ENCODE measurements at places on chromosomes 11 and 22.

- no peak for DNase-seq
Measured at GRCh38 chr11:78510597-78510996, 64.1 kb downstream of the NARS2 start.

DNA sequence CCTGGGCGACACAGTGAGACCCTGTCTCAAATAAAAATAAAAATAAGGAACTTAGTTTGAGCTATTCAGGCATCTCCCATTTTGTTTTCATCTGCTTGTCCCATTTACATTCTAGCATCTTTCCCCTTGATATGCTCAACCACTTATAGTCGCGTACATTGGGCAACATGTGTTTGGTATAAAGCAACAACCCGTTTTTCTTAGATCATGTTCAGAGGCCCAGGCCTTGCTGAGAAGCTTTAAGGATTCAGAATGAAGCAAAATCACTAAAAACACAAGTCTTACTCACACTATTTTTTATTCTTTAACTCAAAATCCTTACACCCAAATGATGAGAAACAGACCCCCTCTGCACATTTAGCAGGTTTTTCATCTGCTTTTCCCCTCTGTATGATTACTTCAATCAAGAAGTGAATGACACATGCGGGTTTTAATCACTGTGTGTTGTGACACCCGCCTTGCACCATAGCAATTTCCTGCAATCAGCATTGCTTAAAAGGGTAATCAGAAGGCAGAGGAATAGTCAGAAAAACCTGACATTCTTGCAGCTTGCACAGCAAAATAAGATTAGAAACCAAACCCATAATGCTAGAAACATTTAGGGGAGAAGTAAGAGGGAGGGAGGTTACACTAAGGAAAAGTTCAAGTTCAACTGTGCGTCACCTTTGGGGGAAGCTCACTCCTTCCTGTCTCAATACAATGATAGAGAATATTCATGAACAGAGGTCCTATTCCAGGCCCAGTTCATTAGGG lies 25.9 kb downstream of the ALG9 start:
- no peak for DNase-seq

DNA sequence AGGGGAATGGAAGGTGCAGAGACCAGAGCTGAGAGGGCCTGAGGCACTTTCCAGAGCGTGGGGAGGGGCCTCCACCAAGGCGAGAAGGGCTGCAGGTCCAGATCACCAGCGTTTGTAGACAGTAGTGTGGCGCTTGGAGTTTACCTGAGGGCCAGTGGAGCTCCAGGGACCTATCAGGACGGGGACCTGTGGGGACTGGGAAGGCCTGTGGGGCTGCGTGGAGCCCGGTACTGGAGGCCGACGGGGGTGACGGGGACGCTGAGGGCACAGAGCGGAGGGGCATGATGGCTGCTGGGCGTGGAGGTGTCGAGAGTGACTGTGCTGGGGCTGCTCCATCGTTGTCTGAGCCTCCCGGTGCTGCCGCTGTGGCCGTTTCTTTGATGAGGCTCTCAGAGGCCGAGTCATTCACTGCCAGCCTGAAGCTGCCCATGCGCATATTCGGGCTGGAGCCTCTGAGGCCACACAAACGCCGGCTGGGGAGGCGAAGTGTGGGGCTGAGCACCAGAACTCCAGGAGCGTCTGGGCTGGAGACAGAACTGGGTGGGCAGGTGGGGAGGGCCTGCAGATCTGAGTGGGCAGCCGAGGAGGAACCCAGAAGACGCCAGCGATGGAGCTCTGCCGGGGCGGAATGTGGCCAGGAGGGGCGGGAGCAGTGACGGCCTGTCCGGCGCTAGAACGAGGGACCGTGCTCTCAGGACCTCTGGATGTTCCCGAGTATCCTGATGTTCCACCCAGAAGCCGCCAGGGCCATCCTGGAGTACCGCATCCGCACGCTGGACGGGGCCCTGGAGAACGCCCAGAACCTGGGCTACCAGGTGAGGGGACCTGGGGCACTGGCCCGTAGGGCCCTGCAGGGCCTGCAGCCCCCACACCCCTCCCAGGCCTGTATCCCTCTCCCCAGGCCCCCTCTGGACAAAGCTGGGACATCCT lies 2.6 kb downstream of the PGGHG start:
- no peak for DNase-seq

DNA sequence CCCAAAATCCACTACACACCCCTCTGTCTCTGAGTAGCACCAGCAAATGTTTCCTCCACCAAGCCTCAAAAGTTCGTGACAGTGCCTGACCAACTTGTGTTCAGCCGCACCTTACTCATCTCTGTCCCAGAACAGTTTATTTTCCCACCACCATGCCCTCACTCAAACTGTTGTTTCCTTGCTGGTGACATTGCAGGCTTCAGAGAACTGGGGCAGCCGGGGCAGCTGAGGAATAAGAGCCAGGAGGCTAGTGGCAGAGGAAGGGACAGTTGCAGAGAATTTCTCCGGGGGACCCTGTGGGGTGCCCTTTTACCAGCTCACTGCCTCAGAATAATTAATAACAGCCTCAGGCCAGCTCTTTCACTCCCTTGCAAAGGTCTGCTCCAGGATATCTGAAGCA lies 709 bp upstream of the KCNE3 start:
- DNase-seq = no peak

- DNase-seq = no peak
Measured at GRCh38 chr11:29300420-29300819, 716.4 kb downstream of the KCNA4 start.

- DNase-seq = no peak
Measured at GRCh38 chr11:875769-876301, 33.2 kb downstream of the TSPAN4 start.

DNA sequence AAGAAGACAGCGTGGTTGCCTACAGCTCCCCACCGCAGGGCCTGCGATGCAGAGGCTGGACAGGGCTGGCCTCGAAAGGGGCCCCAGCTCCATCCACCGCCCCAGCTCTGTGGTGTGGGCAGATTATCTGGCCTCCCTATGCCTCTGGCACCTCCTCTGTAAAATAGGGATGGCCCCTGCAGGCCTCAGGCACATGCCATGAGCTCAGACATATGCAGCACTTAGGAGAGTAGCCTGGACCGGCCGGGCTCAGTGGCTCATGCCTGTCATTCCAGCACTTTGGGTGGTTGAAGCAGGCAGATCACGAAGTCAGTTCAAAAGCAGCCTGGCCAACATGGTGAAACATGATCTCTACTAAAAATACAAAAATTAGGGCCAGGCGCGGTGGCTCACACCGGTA lies 7.4 kb downstream of the APOBEC3D start:
- DNase-seq = no peak

- DNase-seq = no peak
Measured at GRCh38 chr22:41876275-41876674, 38.6 kb downstream of the SHISA8 start.

DNA sequence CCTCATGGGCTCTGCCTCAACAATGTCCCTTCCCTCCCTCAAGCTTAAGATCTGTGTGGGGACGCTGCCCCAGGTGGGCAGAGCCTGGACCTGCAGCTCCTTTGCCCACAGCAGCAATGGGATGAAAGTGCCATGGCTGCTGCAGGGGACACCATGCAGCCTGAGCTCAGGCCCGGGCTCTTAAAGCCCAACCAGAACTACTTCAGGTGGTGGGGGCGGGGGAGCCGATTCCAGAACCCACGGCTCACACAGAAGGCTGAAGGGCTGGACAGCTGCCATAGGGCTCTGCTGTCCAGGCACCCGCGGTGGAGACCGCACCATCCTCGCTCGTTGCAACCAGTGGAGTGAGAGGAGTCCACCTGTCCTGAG lies 12.5 kb downstream of the CHID1 start:
- no peak for DNase-seq

GRCh38 chr11:102577182-102577581 lies 46.6 kb upstream of the MMP7 start:
- no peak for DNase-seq

GRCh38 chr11:79221444-79222130 lies 219.2 kb downstream of the TENM4 start:
- DNase-seq = no peak

DNA sequence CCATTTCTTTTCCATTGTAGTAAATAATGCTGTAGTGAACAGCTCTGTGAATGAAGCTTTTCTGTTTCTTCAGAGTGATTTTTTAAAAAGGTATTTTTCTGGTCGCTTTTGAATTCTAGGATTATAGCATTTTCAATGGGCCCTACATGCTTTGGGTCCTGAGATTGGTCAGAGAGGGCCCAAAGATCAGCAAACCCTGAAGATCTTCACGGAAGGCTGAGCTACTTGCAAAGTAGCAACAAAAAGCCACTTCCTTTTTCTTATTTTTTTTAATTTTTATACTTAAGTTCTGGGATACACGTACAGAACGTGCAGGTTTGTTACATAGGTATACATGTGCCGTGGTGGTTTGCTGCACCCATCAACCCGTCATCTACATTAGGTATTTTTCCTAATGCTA lies 200.5 kb downstream of the FAT3 start:
- DNase-seq = no peak

DNA sequence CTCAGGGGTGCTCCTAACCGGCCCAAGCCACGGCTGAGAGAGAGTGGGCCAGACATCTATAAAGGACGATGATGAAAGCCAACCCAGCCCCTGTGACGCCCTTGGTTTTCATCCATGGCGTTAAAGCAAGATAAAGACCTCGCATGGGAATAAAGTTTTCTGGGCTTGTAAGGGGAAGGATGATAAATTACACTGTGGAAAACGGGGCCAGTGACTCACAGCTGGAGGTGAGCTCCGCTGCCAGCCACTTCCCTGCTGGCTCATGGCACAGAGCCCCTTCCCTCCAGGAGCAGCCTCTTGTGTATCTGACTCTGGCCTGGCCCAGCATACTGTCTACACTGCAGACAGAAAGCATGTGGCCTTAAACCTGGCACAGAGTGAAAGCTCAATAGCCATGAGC lies 503.2 kb upstream of the B3GAT1 start:
- DNase-seq = no peak

DNA sequence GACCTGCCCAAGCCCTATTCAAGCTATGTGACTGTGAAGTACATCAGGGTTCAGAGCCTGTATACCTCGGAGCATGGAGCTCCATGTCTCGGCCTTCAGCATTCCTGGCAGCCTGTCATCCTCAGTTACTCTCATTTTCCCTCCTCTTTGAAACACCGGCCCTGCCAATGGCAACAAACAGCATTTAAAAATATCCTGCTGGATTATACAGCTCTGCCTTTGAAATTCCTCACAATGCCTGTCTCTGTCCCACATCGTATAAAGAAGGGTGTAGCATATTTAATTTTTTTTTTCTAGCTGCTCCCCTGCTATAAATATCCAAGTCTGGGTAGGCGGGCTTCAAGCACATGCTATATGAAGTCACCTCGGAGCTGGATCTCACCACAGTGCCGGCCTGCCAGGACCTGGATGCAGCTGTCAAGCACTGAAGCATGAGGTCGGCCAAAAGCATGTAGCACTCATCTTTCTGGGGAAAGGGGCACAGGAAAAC lies 11.8 kb downstream of the ABTB2 start:
- DNase-seq = no peak

- DNase-seq = no peak
Measured at GRCh38 chr22:40273319-40273718, 73.0 kb upstream of the ADSL start.

- no peak for DNase-seq
Measured at GRCh38 chr11:112400476-112401014, 139.9 kb upstream of the PLET1 start.

GRCh38 chr11:4851033-4851432 lies 2.0 kb upstream of the OR51S1 start:
- DNase-seq = no peak

DNA sequence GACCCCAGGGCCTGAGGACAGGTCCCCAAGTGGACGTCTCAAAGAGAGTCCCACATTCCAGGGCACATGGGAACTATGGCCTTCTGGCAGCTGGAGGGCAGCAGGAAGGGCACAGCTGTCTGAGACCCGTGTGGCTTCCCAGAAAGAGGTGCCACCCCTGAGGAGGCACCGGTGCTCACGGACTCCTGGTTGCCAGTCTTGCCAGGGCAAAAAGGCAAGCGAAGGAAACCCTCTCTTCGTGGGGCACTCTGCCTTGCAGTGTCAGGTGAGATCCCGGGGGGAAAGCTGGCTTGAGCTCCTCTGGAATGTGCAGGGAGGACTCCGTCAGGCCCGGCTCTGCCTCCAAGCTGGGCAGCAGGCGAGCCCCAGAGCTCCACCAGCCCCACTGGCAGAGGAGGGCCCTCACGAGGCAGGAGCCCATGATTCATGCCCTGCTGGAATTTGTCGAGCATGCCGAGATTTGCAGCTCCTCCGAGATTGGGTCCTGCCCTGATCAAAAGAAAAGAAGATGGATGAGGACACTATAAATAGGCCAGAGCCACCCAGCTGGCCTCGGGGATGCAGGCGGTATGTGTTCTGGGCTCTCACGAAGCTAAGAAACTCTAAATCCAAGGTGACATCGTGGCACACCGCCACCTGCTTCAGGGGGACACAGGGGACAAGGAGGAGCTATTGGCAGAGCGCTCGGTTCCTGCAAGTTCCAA lies 9.9 kb upstream of the CELSR1 start:
- DNase-seq = no peak

DNA sequence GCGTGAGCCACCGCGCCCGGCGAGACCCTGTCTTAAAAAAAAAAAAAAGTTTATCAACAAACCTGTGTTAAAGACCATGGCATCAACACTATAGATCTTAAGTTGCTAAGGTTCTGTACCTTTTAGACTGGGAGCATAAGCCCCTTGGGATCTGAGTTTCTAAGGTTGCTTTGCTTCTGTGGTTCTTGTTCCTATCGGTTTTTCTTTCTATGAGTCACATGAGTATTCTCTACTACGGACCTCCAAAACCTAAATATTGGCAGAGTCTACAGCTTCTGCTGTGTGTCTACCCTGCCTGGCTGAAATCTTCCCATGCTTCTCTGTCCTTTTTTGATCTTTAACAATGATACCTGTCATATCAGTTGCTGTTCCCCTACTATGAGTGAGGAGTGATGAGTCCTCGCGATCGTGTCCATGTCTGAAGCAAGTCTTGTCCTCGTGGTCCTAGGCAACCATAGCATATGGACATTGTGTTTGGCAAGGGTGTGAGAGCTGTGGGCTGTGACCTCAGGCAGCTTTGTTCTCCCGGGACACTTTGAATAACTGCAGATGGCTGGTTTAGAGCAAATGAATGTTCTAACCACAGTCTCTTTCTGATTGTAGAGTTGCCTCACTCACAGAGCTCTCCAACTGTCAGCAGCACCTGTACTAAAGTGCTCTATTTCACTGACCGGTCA lies 9.0 kb upstream of the DLAT start:
- no peak for DNase-seq

- DNase-seq = no peak
Measured at GRCh38 chr22:50399751-50400331, 56.7 kb downstream of the PPP6R2 start.

GRCh38 chr11:117862753-117863152 lies 13.7 kb downstream of the FXYD6 start:
- no peak for DNase-seq

All from activated naive CD8-positive, alpha-beta T cell treated with anti-CD3 and anti-CD28 coated beads, Interleukin-2, amount 50 U/mL, for 16 hours (primary cell).